ENCODE measurements at places on chromosomes 16 and 17.

- no peak for DNase-seq
Measured at GRCh38 chr16:54174201-54174600, 112.4 kb downstream of the IRX3 start.

- peak; percentile 50 for DNase-seq
Measured at GRCh38 chr16:17304491-17305119, 166.2 kb downstream of the XYLT1 start.

- no peak for DNase-seq
Measured at GRCh38 chr17:57985675-57985974, 2.4 kb downstream of the VEZF1 start.

DNA sequence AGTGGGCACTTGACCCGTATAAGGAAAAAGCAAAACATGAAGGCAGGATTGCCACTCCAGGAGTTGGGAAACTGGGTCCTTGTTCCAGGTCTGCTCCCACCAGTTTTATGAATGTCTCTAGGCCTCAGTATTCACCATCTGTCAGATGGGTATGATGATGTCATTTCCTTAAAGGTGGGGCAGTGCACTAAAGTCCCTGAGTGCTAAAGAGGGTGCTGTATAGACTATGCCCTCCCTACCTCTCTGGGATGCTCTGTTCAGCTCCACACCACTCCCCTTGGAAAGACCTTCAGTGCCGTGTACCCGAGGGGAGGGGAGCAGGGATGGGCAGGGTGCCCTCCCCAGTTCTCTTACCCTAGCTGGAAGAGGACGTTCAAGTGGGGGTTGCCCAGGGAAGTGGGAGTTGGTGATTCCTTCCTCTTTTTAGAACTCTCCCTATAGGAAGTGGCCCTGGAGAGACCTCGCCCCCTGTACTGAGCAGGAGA lies 2.2 kb downstream of the LASP1 start:
- no peak for DNase-seq

GRCh38 chr16:7839568-7839967 lies 506.9 kb downstream of the RBFOX1 start:
- DNase-seq: no peak

DNA sequence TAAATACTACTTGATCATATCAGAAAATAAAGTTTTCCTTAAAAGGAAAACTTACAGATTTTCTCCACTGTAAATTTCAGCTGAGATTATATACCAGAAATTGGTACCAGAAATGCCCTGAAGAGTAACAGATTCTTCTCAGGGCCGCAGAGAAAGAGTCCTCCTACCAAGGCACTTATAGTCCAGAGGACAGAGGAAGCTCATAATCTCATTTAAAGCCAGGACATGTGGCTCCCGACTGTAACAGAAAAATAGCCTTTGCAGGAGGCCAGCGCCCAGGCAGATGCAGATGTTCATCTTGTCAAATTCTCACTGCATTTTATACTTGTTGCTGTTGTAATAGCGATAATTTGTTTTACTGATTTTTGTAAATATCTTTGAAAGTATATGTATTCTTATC lies 43.7 kb downstream of the TNRC6C start:
- DNase-seq: no peak

DNA sequence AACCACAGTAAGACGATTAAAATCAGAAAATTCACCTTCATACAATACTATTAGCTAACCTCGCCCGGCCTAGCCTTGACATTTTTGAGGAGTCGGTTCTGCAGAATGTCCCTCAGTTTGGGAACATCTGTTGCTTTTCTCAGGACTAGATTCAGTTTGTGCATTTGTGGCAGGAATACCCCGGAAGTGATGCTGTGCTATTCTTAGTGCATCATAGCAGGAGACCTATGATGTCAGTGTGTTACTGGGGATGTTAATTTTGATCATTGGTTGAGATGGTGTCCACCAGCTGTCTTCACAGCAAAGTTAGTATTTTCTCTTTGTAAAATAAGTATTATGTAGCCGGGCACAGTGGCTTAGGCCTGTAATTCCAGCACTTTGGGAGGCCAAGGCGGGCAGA lies 21.5 kb upstream of the HELZ start:
- DNase-seq: no peak

DNA sequence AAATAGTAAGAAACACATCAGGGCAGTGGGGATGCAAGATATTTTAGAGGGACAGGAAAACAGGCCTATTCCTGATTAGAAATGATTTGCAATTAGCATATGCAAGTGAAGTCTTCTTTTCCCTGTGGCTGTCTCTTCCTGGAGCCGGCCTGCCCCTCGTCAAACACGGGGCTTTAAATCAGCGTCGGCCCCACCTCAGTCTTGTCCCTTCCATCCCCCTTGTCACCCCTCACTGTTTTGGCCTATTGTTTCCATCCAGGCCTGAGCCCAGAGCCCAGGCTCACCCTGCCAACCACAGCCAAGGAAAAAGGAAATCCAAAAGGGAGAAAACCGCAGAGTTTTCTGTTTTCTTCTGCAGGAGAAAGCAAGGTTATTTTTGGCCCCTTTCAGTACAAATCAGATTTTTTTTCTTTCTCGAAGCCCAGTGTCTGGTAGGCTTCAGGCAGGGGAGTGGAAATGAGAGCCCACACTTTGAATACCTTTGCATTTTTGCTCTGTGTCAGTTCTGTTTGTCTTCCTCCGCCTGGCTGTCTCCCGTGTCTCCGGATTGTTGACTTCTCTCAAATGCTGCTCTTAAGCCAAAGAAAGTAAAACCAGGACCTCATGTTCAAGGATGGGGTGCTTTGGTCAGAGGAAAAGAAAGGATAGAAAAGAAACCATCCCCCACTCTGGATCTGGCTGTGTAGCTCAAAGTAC lies 399.9 kb upstream of the CDH11 start:
- no peak for DNase-seq

DNA sequence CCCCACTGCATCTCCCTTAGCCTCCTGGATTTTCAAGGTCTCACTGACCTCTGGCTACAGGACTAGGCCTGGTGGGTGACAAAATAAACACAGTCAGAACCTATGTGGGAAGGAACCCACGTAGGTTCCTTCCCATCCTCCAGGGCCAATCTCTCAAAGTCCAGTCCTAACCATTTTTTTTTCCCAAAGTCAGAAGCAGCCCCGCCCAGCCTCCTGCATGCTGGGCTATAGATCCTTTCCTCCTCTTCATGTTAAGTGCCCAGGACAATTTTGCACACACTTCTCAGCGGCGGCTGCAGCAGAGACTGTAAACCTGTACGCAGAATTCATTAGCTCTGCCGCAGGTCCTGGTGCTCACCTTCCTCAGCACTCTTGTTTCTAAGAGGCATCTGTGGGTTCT lies 285.8 kb downstream of the NPIPA8 start:
- no peak for DNase-seq

DNA sequence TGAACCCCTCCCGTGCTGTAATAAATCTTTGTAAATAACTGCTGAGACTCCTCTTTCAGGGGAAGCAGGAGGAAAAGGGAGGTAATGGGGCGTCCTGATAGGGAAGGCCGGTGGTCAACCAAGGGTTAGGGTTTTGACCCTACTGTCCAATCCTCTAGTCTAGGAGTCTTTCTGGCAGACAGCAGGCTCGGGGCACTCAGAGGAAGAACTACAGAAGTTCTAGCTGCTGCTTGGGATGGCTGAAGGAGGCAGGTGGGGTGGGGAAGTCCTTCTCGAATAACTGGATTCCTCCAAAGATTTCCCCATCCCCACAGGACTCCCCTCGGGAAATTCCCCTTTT lies 387 bp upstream of the STARD3 start:
- no peak for DNase-seq

DNA sequence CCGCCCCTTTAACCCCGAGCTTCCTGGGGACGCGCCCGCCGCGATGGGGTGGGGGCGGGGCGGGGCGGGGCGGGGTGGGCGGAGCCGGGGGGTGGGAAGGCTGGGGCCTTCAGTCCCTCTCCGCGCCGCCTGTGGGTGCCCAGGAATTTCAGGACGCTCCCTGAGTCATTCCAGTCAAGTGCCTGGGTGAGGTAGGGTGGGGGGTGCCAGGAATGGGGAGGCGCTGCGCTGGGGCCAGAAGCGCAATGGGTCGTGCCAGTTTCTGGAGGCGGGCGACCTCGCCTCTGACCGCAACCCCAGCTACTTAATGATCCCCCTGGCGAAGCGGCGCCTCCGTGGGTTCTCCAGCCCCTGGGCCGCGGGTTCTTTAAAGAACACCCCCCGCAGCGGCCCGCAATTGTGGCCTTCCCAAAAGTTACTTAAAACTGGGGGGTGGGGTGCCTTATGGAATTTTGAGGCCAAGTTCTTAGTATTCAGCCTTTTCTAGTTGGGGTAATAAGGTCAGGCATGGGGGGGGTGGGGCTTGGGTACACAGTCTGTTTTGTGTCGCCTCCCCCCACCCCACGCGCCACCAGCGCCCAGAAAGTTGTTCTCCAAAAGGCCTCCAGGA lies 826 bp upstream of the GSE1 start:
- peak; percentile 89 for DNase-seq

DNA sequence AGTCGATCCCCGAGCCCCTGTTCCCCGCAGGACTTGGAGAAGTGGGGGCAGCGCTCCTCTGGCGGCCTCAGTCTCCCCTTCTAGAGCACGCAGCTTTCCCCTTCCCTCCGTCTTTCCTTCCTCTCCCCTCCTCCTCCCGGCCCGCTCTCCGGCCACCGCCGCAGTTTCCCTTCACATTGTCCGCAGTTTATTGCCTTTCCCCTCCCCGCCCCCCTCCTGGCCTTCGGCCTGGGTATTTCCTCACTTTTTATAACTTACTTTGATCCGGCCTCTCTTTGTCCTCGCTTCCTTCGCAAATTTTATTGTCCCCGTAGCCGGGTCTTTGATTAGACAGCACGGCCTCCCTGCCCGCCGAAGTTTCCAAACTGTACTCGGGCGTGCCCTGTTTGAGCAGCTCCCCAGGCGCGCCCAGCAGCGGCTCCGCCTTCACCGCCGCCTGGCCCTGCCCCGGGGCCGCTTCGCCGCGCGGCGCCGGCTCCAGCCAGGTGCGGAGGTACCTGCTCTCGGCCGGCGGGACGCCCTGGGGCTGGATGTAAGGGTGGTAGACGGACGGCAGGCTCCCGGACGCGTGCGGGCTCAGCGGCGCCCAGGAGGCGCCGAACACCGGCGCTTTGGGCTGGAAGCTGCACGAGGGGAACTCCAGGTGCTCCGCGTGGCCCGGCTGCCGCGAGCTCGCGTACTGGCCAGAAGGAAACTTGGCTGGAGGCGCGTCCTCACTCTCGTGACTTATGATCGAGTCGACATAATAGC lies 488 bp downstream of the HOXB9 start:
- peak; percentile 58 for DNase-seq

GRCh38 chr17:34784526-34784925 lies 176.7 kb downstream of the CCT6B start:
- no peak for DNase-seq

DNA sequence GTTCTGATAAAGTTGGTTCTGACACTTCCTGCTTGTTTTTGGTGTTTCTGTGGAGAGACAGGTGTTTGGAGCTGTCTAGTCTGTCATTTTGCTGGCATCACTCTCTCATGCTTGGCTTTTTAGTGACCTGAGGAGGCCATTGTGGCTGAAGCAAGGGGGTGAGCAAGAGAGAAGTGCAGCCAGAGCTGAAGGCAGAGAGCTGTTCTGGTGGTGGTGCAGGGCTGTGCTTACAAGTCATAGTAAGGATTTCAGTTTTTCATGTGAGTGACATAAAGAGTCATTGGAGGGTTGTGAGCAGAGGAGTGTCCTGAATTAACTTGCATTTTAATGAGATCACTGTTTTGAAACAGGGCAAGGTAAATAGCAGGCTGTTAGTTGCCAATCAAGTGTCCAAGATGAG lies 97.5 kb downstream of the CHD9 start:
- DNase-seq: no peak

DNA sequence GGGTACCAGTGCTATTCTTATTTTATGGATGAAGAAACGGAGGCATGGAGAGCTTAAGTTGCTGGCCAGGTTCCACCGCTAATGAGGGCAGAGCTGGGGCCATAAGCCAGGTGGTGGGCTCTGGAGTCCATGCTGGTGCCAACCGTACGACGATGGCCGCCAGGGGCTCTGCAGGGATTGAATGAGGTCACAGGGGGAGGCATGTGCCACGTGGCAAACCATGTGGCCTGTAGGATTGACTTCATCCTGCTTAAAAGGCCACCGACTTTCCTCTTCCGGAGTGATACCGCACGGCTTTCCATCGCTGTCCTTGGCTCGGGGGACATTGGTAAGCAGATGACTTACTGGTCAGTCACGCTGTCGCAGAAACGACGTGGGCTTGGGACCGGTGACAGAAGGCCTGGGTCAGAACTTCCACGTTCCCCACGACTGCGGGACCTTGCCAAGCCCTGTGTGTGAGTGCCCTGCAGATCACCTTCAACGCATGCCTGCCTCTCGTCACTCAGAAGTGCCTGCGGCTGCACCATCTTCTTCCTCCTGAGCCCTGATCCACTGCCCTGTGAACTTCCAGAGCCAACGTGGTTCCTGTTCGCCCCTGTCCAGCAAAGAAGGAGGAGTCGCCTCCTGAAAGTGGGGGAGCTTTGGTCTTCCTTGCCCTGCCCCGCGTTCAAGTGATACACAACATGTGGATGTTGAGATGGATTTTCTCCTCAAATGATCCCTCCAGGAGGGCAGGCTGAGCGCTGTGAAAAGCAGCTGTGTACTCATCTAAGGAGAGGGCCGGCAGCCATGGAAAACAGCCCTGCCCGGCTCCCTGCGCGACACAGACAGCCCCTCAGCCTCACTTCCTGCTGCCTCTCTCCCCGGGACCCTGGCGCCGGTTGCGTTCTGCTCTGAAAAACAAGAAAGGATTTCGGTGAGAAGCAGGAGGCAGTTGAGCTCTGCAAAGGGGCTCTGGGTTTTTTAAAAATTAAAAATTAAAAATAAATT lies 176.7 kb downstream of the C16orf95 start:
- DNase-seq: no peak

GRCh38 chr17:67211742-67212141 lies 33.3 kb downstream of the HELZ start:
- no peak for DNase-seq

- no peak for DNase-seq
Measured at GRCh38 chr17:28381141-28381825, 9.8 kb downstream of the SARM1 start.

GRCh38 chr17:60439501-60439900 lies 17.2 kb downstream of the CHCT1 start:
- DNase-seq: no peak

- no peak for DNase-seq
Measured at GRCh38 chr16:10584981-10585438, 4.6 kb upstream of the EMP2 start.

- no peak for DNase-seq
Measured at GRCh38 chr17:81426393-81427172, 31.3 kb downstream of the BAHCC1 start.
